ENCODE measurements at places on chromosomes 12 and 14. TPM values are rescaled to one million over a fixed set of nuclear protein-coding genes. Genes with fewer than 3 reads are reported as not detected.
A peak's percentile ranks its signal among the peaks of the same experiment; 100 is the strongest.

The SSPN gene
- total RNA-seq = not detected

The NTF3 gene
- not detected for total RNA-seq

DNA sequence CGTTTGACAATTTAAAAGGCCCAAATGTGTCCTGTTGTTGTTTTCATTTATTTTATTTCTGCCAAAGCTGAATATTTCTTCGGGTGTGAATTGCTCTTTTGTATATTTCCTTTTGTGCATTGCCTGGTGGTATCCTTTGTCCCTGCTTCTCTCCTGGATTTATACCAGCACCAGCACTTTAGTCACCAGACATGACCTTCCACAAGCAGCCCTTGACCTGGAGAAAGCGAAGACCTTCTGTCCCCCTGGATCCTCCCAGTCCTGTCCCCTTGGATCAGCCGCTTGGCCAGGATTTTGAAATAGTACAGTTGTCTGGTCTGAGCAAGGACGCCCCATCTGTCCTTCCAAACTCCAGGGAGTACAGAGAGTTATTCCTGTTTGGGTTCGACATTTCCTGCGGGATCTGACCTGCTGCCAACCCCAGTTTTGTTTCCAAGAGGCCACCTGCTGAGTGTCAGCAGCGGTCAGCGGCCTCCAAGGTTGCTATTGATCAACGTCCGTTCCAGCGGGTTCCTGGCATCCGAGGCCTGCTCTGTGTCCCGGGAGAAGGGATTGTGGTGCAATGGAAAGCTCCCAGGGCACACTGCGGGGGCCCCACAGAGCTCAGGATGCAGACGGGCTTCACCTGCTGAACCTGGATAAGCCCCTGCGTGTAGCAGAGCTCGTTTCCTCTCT is 45.1 kb upstream of the CHGA start:
- no peaks in the 10 kb centered on the region for H3K4me1 ChIP-seq
- no peak overlapping the region for H3K27ac ChIP-seq
- H3K27me3 ChIP-seq = peaks cover 8% of the 10 kb centered on the region
- H3K4me3 ChIP-seq = no peak overlapping the region
- no peaks in the 10 kb centered on the region for H3K36me3 ChIP-seq
- DNase-seq = no peak

DNA sequence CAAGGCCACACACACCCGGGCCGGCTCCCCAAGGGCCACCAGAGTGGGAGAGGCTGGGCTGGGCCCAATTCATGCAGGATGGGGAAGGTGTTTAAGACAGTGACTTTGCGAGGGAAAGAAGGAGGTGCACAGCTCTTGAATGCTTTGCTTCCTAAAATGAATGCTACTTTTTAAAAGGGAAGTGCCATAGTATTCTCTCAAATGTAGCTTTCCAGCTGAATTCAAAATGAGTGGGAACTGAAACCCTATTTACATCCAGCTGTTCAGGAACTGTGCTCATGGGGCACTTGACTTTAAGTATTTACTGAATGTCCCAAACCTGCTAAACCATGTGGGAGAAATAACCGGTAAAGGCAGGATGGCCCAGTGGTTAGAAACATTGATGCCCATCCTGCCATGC is 7.6 kb downstream of the ITPK1 start:
- H3K36me3 ChIP-seq = no peaks in the 10 kb centered on the region
- H3K4me3 ChIP-seq = no peak overlapping the region
- no peak overlapping the region for H3K27ac ChIP-seq
- peaks cover 40% of the 10 kb centered on the region for H3K4me1 ChIP-seq

DNA sequence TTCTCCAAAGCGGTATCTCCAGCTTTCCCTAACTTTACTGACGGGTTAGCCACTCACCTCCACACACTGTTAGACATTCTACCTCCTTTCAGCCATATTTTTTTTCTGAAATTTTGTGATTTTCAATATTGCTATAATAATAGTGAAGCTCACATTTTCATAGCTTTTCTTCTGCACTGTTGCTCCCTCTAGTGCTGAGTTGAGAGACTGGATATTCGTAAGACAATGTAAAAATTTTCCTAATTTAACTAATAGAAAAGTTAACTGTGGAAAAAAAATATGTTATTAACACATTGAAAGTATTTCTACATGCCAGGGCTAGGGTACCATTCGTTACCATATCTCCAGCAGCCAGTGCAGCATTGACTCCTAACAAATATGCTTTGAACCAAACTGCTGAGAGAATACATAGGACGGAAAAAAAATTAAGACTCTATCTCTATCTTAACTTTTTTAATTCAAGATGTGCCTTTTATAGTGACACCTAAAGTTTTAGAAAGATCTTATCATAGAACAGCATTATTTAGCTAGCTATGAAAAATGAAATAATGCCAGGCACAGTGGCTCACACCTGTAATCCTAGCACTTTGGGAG is 48.7 kb upstream of the ABCC9 start:
- H3K27ac ChIP-seq = no peak overlapping the region
- peaks cover 4% of the 10 kb centered on the region for H3K27me3 ChIP-seq
- no peak overlapping the region for H3K4me3 ChIP-seq
- no peaks in the 10 kb centered on the region for H3K4me1 ChIP-seq

- H3K4me3 ChIP-seq = no peak overlapping the region
- H3K27me3 ChIP-seq = no peaks in the 10 kb centered on the region
- no peak for DNase-seq
- no peak overlapping the region for H3K27ac ChIP-seq
Measured at GRCh38 chr12:77204083-77204482, 138.7 kb upstream of the E2F7 start.

- DNase-seq = no peak
- peaks cover 4% of the 10 kb centered on the region for H3K36me3 ChIP-seq
- H3K4me3 ChIP-seq = no peak overlapping the region
- H3K4me1 ChIP-seq = peaks cover 39% of the 10 kb centered on the region
Measured at GRCh38 chr12:9039397-9039977, 50.1 kb downstream of the KLRG1 start.

- H3K4me1 ChIP-seq = no peaks in the 10 kb centered on the region
- no peaks in the 10 kb centered on the region for H3K36me3 ChIP-seq
- DNase-seq = no peak
Measured at GRCh38 chr12:18868717-18869116, 130.8 kb downstream of the CAPZA3 start.

DNA sequence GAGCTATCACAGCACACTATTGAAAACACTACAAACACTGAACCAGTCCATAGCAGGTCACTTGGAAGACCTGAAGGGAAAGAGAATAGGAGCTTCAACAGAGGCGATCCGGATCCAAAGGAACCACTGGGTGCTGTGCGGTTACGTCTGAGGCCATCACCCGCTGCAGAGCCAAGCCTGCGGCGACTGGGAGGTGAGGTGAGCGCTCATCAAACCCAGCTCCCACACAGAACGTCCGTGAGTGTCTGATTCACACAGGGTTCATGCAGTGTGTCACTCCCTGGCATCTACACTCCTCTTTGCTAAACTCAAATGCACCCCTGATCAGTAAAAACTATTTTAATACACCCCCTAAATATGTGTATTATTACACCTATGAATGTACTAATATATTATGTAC is 64.1 kb downstream of the TMEM132D start:
- H3K4me3 ChIP-seq = no peak overlapping the region
- H3K27ac ChIP-seq = no peak overlapping the region
- no peaks in the 10 kb centered on the region for H3K36me3 ChIP-seq
- H3K27me3 ChIP-seq = no peaks in the 10 kb centered on the region
- H3K4me1 ChIP-seq = no peaks in the 10 kb centered on the region
- DNase-seq = no peak

DNA sequence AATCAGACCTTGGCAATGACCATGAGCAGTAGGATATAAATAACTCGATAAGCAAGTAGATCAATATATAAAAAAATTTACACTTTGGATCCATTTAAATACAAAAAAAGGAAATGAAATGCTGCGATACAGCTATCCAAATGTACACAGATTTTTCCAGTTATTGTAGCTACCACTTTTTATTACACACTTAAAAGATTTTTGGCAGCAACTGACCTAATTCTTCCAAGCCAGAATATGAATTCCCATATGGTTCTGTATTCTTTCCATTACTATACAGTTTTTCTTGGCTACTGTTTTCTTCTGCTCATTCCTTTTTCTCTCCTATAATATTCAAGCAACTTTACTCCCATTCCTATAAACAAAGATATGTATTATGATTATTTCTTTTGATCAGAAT is 52.2 kb downstream of the TMTC1 start:
- no peak overlapping the region for H3K27ac ChIP-seq
- no peaks in the 10 kb centered on the region for H3K36me3 ChIP-seq
- H3K27me3 ChIP-seq = no peaks in the 10 kb centered on the region
- no peaks in the 10 kb centered on the region for H3K4me1 ChIP-seq
- no peak for DNase-seq
- H3K4me3 ChIP-seq = no peak overlapping the region

The ARHGDIB gene
- total RNA-seq = 872 TPM

- H3K36me3 ChIP-seq = no peaks in the 10 kb centered on the region
- no peak overlapping the region for H3K4me3 ChIP-seq
- no peak for DNase-seq
- no peaks in the 10 kb centered on the region for H3K4me1 ChIP-seq
- no peaks in the 10 kb centered on the region for H3K27me3 ChIP-seq
Measured at GRCh38 chr12:77842430-77842829, 11.7 kb downstream of the NAV3 start.

- no peak overlapping the region for H3K27ac ChIP-seq
- H3K4me1 ChIP-seq = no peaks in the 10 kb centered on the region
- H3K27me3 ChIP-seq = peaks cover under 1% of the 10 kb centered on the region
- no peak for DNase-seq
Measured at GRCh38 chr14:72552236-72552635, 341.7 kb downstream of the DPF3 start.

GRCh38 chr14:74109369-74109768 is 24.6 kb downstream of the LIN52 start:
- H3K4me3 ChIP-seq = no peak overlapping the region
- H3K4me1 ChIP-seq = no peaks in the 10 kb centered on the region
- no peaks in the 10 kb centered on the region for H3K27me3 ChIP-seq
- DNase-seq = no peak

The UBR7 gene
- 6.8 TPM for total RNA-seq

DNA sequence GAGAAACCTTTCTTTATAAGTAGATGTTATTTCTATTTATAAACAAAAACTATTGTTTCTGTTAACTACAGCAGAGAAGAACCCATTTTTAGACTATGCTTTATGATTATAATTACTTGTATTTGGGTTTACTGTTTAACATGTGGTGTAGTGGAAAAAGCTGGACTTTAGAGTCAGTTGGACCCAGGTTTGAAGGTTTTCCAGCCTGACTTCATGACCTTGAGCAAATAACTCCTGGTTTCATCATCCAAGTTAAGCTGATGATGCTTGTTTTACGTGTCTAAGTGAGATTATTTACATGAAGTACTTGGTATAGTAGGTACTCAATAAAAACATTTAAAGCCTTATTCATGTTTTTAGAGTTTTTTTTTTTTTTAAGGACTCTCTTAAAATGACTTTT is 221.8 kb upstream of the ARHGAP5 start:
- no peaks in the 10 kb centered on the region for H3K27me3 ChIP-seq
- no peak for DNase-seq
- H3K36me3 ChIP-seq = no peaks in the 10 kb centered on the region

GRCh38 chr14:92325835-92326234 is 2.9 kb downstream of the SLC24A4 start:
- H3K27ac ChIP-seq = no peak overlapping the region
- H3K4me3 ChIP-seq = no peak overlapping the region
- DNase-seq = peak; percentile 7
- H3K36me3 ChIP-seq = no peaks in the 10 kb centered on the region

- peaks cover 11% of the 10 kb centered on the region for H3K36me3 ChIP-seq
- no peaks in the 10 kb centered on the region for H3K27me3 ChIP-seq
- H3K4me3 ChIP-seq = no peak overlapping the region
- no peak overlapping the region for H3K27ac ChIP-seq
Measured at GRCh38 chr14:95540236-95540855, 5.5 kb downstream of the GLRX5 start.

GRCh38 chr12:12069821-12070548 is 754 bp upstream of the BCL2L14 start:
- H3K27ac ChIP-seq = no peak overlapping the region
- DNase-seq = no peak
- H3K27me3 ChIP-seq = no peaks in the 10 kb centered on the region
- no peak overlapping the region for H3K4me3 ChIP-seq

DNA sequence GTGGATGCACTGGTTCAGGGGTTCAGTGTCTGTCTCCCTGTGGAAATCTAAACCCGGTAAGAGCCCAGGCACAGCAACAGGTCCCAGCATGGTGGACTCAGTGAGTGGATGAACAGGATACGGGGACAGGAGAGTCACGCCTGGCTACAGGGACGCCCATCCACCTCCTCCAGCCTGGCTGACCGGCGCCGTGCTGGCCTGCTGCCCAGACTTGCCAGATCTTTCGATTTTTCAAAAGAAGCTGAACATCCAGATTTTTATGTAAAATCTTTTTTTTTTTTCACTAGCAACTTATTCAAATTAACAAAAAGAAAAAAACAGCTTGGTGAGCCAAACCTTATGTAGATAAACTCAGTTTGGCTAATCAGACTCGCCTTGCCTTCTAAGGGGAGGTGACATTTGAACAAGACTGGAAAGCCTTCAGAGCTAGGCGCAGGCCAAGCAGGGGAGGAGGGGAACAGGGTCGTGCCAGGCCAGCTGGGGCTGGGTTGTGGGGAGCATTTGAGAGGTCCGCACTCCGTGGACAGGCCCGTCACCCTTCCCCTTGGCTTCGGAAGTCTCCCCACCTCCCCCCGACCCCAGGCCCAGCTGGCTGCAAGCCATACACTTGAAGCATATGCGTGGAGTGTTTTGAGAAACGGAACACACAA is 87.8 kb upstream of the NCOR2 start:
- no peak for DNase-seq
- no peak overlapping the region for H3K27ac ChIP-seq
- H3K36me3 ChIP-seq = no peaks in the 10 kb centered on the region
- no peaks in the 10 kb centered on the region for H3K27me3 ChIP-seq
- no peak overlapping the region for H3K4me3 ChIP-seq

- H3K4me3 ChIP-seq = no peak overlapping the region
- no peaks in the 10 kb centered on the region for H3K36me3 ChIP-seq
- H3K4me1 ChIP-seq = no peaks in the 10 kb centered on the region
- no peaks in the 10 kb centered on the region for H3K27me3 ChIP-seq
Measured at GRCh38 chr14:61609191-61609843, 86.0 kb upstream of the HIF1A start.

- H3K27ac ChIP-seq = no peak overlapping the region
- H3K4me3 ChIP-seq = no peak overlapping the region
- H3K27me3 ChIP-seq = no peaks in the 10 kb centered on the region
- no peaks in the 10 kb centered on the region for H3K4me1 ChIP-seq
Measured at GRCh38 chr14:91545946-91546716, 36.0 kb upstream of the PPP4R3A start.

- H3K4me3 ChIP-seq = no peak overlapping the region
- H3K4me1 ChIP-seq = peaks cover 12% of the 10 kb centered on the region
- no peak overlapping the region for H3K27ac ChIP-seq
- no peak for DNase-seq
- no peaks in the 10 kb centered on the region for H3K36me3 ChIP-seq
- H3K27me3 ChIP-seq = no peaks in the 10 kb centered on the region
Measured at GRCh38 chr14:102646615-102647014, 54.2 kb downstream of the RCOR1 start.

The CEBPE gene
- total RNA-seq = not detected

All from CD4-positive, alpha-beta T cell (primary cell).